ENCODE measurements at places on chromosomes 13 and 19.
A peak's percentile ranks its signal among the peaks of the same experiment; 100 is the strongest.

- peak; percentile 89 for DNase-seq
Observed at GRCh38 chr19:45097776-45098520, 5.0 kb downstream of the PPP1R37 start.

- no peak for DNase-seq
Observed at GRCh38 chr13:30266756-30267155, 40.6 kb downstream of the KATNAL1 start.

GRCh38 chr19:18102916-18103542 is 5.5 kb downstream of the MAST3 start:
- no peak for DNase-seq

DNA sequence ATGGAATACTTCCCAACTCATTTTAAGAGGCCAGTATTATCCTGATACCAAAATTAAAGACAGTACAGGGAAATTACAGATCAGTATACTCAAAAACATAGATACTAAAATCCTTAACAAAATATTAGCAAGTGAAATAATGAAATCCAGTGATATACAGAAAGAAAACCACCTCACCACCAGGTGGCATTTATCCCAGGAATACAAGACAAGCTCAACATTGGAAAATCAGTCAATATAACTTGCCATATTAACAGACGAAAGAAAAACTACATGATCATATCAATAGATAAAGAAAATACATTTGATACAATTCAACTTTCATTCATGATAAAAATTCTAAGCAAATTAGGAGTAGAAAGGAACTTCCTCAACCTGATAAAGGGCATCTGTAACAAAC is 6.7 kb upstream of the GNA15 start:
- DNase-seq = peak; percentile 57

GRCh38 chr13:100875392-100876043 is 200.9 kb upstream of the TMTC4 start:
- peak; percentile 96 for DNase-seq

DNA sequence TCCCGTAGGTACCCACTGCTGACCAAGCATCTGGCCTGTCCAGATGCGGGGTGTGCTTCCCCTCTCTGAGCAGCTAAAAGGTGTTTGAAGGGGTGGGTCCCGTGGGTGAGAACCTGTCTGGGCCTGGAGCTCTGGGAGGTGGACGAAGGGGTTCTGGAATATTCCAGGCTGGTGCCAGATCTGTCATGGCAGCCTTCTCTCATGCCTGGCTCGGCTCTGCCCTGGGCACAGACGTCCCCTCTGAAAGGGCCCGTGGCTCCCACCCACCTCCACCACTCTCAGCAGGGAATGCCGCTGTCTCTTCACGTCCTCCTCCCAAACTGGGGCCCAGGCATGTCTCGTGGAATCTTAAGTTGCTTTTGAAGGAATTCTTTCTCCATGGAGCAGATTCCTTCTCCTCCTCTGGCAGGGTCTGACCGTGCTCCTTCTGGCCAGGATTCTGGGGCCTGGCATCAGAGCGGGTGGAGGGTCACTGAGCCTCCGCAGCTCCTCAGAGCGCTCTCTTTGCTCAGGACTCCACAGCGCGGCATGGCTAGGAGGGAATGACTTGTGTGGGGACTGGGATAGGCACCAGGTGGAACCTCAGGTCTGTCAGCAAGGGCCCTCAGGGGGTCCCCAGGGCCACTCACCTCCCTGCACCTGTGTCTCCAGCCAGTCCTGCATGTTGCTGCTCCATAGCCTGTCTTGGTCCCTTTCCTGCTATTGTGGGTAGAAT is 5.9 kb upstream of the MCF2L start:
- DNase-seq = no peak

Measured in fibroblast of skin of scalp (primary cell).